ENCODE measurements at places on chromosomes 6 and 20.

GRCh38 chr6:156956286-156956685 is 179.1 kb downstream of the ARID1B start:
- DNase-seq, result no peak

DNA sequence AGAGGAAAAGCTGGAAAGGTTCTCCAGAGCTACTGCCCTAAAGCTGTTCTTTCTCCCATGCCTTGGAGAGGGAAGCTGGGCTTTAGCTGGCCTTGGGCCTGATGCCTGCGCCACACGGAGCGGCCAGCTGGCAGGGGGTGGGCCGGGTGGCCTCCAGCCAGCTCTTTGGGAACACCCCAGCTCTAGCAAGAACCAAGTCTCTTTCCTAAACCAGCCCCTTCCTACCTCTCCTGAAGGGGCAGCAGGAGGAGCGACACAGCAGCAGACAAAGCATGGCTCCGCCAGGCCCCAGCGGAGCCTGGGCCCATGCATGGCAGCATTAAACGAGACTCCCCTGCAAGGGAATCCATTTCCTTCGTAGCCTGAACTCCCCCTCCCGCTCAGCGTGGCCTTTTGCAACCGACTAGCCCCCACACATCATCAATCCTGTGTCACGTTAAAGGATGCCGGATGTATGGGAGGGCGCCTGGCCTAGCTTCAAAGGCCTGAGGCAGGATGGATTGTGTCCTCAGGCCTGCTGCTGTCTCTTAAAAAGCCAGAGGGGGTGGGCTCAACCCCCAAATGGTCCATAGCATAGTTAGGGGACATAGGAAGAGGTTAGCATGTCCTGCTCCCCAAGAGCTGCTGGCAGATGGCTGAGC is 14.0 kb downstream of the MRPS18A start:
- DNase-seq, result no peak

- peak; percentile 7 for DNase-seq
These were observed 400.2 kb downstream of the HACE1 start for GRCh38 chr6:104459543-104459942.

GRCh38 chr6:90399970-90400369 is 103.3 kb upstream of the BACH2 start:
- no peak for DNase-seq

GRCh38 chr20:49549801-49550551 is 18.0 kb downstream of the PTGIS start:
- no peak for DNase-seq

GRCh38 chr6:36779227-36779626 is 60.0 kb downstream of the CPNE5 start:
- no peak for DNase-seq

DNA sequence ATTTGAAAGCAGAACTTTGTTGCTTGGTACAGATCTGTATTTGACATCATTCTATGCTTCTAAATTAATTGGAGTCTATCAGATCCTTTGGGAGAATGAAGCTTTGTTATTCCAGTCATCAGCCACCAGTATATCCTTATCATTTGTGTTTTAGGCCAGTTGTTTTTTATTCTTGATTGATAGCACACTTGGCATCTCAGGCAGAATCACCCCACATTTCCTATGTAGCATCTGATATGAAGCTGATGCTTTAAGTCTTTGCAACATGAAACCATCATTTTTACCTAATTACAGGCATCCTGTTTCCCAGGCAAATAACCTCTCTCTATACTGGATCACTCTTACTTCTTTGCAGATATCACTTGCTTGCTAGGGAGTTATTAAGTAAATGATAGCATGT is 20.7 kb upstream of the RNGTT start:
- no peak for DNase-seq

DNA sequence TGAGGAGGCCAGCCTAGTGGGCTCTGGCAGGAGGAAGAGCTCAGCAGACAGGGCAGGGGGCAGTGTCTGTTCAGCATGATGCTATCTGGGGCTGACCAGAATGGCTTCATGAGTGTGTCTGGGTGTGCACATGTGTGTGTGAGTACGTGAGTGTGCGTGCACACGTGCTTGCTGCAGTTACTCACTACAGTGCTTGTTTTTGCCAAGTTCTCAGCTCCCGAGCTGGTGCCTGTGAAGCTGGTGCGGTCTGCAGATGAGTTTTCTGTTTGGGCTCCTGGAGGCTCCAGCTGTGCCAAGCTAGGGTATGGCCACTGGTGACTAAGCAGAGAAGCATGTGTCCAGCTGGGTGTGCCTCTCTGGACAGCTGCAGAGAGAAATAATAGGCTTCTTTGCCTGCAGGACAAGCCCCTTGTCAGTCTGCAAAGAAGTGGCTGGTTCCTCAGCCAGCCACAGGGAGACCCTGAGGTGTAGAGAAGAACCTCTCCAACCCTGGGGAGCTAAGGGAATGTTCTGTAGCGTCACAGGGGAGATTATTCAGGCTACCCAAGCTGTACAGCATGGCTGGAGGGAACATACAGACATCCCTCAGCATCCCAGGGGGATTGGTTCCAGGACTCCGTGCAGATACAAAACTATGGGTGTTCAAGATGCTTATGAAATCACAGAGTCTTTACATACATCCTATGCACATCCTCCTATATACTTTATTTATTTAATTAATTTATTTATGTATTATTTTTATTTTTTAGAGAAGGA is 40.2 kb upstream of the FAM50B start:
- no peak for DNase-seq

GRCh38 chr6:66883453-66883852 is 1176.4 kb upstream of the EYS start:
- DNase-seq, result no peak
